ENCODE measurements at places on chromosomes 5 and 9.

DNA sequence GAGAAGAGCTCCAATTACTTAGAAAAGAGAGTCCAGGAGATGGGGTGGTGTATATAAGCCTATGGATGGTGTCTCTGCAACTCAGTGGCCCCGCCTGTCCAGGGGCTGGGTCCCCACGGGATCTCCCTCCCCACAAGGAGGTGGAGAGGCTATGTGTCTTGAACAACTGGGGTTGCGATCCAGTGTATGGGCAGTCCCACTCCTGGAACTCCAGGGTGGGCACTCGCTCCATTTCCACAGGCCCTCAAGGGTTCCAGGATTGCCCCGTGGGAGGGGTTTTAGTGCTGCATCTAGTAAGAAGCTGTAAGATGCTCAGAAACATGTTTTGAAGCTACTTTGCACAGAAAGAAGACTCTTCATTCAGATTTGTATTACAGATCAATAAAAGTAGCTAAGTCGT lies 558 bp upstream of the SMAD5 start:
- DNase-seq: peak; percentile 26

- DNase-seq: no peak
Observed at GRCh38 chr9:68969538-68969937, 44.4 kb downstream of the PRKACG start.

DNA sequence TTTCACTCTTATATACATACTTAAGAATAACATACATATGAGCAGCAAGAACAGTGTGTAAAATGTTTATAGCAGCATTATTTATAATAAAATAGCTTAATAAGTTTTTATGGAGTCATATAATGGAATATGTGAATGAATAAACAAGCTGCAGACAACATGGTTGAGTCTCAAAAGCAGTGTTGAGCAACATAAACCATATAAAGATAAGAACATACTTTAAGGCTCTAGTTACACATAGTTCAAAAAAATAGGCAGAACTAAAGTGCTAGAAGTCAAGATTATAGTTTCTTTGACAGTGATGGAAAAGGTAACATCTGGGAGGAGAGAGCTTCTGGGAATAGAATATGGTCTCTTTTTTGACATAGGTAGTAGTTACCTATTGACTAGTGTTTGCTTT lies 53.7 kb upstream of the ADAMTS19 start:
- no peak for DNase-seq

DNA sequence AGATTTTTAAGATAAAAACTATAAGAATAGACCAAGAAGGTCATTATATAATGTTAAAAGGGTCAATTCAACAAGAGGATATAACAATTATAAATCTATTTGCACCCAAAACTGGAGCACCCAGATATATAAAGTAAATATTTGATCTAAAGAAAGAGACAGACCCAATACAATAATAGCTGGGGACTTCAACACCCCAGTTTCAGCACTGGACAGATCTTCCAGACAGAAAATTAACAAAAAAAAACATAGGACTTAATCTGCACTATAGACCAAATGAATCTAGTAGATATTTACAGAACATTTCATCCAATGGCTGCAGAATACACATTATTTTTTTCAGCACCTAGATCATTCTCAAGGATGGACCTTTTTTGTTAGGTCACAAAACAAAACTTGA lies 331.9 kb downstream of the SPOCK1 start:
- no peak for DNase-seq

GRCh38 chr5:175589714-175590113 lies 68.2 kb upstream of the HRH2 start:
- DNase-seq: no peak
